ENCODE measurements at places on chromosomes 3 and 15.

- DNase-seq: no peak
Measured at GRCh38 chr3:65811086-65811761, 227.5 kb downstream of the MAGI1 start.

DNA sequence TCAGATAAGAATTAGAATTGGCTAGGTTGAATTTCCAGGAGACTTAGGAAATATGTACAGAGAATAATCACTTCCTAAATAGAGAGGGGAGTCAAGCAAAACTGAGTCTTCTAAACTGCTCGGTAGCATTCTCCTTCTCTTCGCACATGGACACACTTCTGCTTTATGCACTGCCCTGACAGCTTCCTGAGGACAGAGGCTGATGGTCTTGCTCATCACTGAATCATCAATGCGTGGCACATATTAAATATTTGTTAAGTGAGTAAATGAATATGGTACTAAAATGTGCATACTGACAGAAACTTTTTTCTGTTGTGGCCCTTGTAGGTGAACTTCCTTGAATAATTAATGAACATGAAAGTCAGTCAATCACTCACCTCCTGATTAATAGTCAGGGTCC is 315.5 kb downstream of the FHIT start:
- DNase-seq: no peak

GRCh38 chr15:40511093-40511471 is 40.3 kb downstream of the CHST14 start:
- DNase-seq: no peak

DNA sequence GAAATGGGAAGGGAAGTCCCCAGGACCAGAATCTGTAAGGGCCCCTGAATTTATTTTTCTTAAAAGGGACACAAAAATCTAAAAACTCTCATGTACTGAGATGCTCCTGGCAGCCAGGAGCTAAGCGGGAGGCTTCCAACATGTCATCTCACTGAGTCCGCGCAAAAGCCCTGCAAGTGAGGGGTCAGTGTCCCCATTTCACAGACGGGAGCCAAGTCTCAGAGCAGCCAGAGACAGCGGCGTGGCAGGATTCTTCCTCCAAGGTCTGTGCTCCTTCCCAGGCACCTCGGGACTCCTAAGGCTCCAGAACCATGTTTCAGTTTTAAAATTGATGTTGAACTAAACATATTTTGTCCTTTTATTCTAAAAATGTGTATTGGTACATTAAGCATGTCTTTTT is 114.8 kb downstream of the ADCY5 start:
- DNase-seq: no peak

- DNase-seq: no peak
Measured at GRCh38 chr3:42904076-42904475, 1.9 kb upstream of the ZNF662 start.

- DNase-seq: no peak
Measured at GRCh38 chr3:8503461-8503860, 1.8 kb downstream of the LMCD1 start.

All from CD4-positive, alpha-beta T cell treated with Interleukin-2 at 100 ng/mL for 4 hours (primary cell).